Activated CD4-positive, alpha-beta T cell treated with anti-CD3 and anti-CD28 coated beads, Interleukin-2, amount 10 ng/mL, durations not matched to agents 24 days and 14 days (primary cell): ENCODE measurements at places on chromosomes 16 and 17. TPM values are rescaled to one million over a fixed set of nuclear protein-coding genes. Genes with fewer than 3 reads are reported as not detected.

- H3K4me1 ChIP-seq, result peaks cover 5% of the 10 kb centered on the region
- no peak overlapping the region for H3K4me3 ChIP-seq
- DNase-seq, result no peak
- no peak overlapping the region for H3K27ac ChIP-seq
- H3K27me3 ChIP-seq, result peaks cover 16% of the 10 kb centered on the region
These were observed 20.3 kb downstream of the MEOX1 start for GRCh38 chr17:43641416-43641815.

DNA sequence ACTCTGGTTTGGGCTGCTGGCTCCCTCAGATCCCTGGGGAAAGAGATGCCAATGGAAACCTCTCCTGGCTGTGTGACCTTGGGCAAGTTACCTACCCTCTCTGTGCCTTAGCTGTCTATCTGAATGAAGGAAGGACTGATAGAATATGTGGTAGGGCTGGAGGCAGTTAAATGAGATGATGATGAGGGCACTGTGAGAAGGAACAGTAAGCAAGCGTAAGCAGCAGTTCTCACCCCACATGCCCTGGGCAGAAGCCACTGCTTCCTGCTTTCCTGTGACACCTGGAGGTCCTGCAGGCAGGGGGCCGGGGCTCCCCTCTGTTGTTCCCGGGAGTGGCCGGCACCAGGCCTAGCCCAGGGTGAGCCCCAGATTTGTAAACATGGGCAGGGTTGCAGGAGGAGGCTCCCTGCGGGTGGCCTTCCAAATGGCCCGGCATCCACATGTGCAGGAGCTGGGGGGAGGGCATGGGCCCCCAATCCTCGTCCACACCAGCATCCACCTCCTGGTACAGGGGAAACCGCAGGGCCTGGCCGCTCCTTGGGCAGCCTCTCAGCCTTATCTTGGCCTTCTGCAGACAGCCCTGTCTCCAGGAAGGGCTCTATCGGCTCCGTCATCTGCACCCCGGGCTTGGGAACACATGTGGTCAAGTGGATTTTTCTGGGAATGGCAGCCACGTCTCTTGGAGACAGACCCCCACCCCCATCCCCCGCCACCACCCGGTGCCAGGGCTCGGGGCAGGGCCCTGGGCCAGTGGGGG lies 235.6 kb upstream of the GSE1 start:
- H3K27me3 ChIP-seq, result peaks cover 1% of the 10 kb centered on the region
- no peaks in the 10 kb centered on the region for H3K36me3 ChIP-seq
- no peak for DNase-seq
- H3K4me1 ChIP-seq, result peaks cover 4% of the 10 kb centered on the region

- no peak for DNase-seq
- H3K27me3 ChIP-seq, result peaks cover 2% of the 10 kb centered on the region
- H3K4me3 ChIP-seq, result no peak overlapping the region
- H3K27ac ChIP-seq, result no peak overlapping the region
- H3K4me1 ChIP-seq, result no peaks in the 10 kb centered on the region
These were observed 64.6 kb downstream of the ANKFN1 start for GRCh38 chr17:56217921-56218320.

Gene CACNG4
- not detected in 2 replicates for total RNA-seq

GRCh38 chr17:50661348-50661747 lies 26.7 kb downstream of the ABCC3 start:
- peaks cover 25% of the 10 kb centered on the region for H3K4me1 ChIP-seq
- no peak for DNase-seq
- peak overlapping the region; percentile 68 for H3K4me3 ChIP-seq
- peaks cover 2% of the 10 kb centered on the region for H3K27me3 ChIP-seq
- H3K36me3 ChIP-seq, result no peaks in the 10 kb centered on the region

- H3K4me3 ChIP-seq, result no peak overlapping the region
- peaks cover 7% of the 10 kb centered on the region for H3K4me1 ChIP-seq
- peak; percentile 91 for DNase-seq
- H3K27ac ChIP-seq, result no peak overlapping the region
These were observed 3.4 kb upstream of the ZNF385C start for GRCh38 chr17:42101513-42102292.

Gene CMTM2
- total RNA-seq, result 0.51 and 0.95 TPM in 2 replicates

Gene FLII
- 266 and 275 TPM in 2 replicates for total RNA-seq

- peaks cover 8% of the 10 kb centered on the region for H3K4me1 ChIP-seq
- no peak for DNase-seq
- H3K4me3 ChIP-seq, result no peak overlapping the region
- H3K27me3 ChIP-seq, result peaks cover 4% of the 10 kb centered on the region
- no peaks in the 10 kb centered on the region for H3K36me3 ChIP-seq
These were observed 28.6 kb downstream of the PMP22 start for GRCh38 chr17:15236281-15237105.

Gene C17orf78
- total RNA-seq, result not detected in 2 replicates

Gene SLC16A6
- total RNA-seq, result 2.6 and 2.7 TPM in 2 replicates

- no peak overlapping the region for H3K27ac ChIP-seq
- DNase-seq, result no peak
- no peaks in the 10 kb centered on the region for H3K27me3 ChIP-seq
These were observed 12.3 kb downstream of the GPT2 start for GRCh38 chr16:46896314-46896968.

DNA sequence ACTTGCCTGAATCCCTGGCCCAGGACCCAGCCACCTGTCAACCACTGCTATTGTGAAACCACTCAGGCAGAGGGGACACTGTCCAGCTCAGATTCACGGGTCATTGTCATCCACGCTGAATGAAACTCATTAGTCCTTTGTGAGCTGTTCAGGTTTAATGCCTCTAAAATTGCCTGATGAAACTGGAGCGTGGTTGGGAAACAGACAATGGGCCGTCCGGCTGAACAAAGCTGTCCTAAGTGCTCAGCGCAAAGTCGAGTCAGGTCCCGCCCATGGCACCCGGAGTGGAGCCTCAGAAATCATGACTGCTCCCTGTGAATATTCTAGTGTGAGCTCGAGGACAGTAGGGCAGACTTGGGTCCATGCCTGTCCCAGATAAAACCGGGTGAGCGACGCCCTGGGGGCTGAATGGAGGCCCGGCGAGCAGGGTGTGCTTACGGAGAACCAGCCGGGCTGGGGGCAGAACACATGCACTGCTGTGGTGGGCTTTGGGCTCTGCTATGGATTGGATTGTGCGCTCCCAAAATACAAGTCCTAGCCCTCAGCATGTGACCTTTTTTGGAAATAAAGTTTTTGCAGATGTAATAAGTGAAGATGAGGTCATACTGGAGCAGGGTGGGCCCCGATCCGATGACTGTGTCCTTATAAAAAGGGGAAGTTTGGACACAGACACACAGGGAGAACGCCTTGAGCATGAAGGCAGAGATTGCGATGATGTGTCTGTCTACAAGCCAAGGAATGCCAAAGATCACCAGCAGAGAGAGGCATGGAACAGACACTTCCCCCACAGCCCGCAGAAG lies 12.9 kb upstream of the CMIP start:
- no peak for DNase-seq
- H3K27ac ChIP-seq, result no peak overlapping the region
- H3K27me3 ChIP-seq, result peaks cover 19% of the 10 kb centered on the region
- peaks cover 3% of the 10 kb centered on the region for H3K4me1 ChIP-seq

- peaks cover 29% of the 10 kb centered on the region for H3K4me1 ChIP-seq
- H3K4me3 ChIP-seq, result no peak overlapping the region
- no peaks in the 10 kb centered on the region for H3K27me3 ChIP-seq
These were observed 50.0 kb downstream of the NUP93 start for GRCh38 chr16:56779906-56780305.

Gene ZNF385C
- total RNA-seq, result 0.16 TPM in 1 of 2 replicates, not detected in the other

- no peaks in the 10 kb centered on the region for H3K4me1 ChIP-seq
- H3K27me3 ChIP-seq, result peaks cover 1% of the 10 kb centered on the region
- no peak overlapping the region for H3K4me3 ChIP-seq
- no peaks in the 10 kb centered on the region for H3K36me3 ChIP-seq
These were observed 163.5 kb downstream of the COPRS start for GRCh38 chr17:31695456-31696090.

Gene SYCE1L
- total RNA-seq, result 4.9 and 7.9 TPM in 2 replicates

DNA sequence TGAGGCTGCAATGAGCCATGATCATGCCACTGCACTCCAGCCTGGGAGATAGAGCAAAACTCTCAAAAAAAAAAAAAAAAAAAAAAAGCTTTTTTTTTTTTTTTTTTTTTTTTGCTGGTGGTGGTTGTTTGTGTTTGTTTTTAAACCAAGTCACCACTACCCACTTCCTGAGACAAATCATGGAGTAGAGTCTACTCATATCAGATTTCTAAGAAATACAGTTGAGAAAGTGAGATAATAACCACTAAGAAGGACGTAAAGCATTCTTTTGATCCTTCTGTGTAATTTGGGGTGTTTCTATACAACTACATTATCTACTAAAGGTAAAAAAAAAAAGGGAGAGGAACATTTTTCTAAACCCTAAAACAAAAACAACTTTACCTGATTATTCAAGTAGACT lies 38.0 kb downstream of the AXIN2 start:
- peaks cover 51% of the 10 kb centered on the region for H3K27me3 ChIP-seq
- peak overlapping the region; percentile 87 for H3K27ac ChIP-seq
- H3K4me1 ChIP-seq, result peaks cover 28% of the 10 kb centered on the region
- peaks cover 4% of the 10 kb centered on the region for H3K36me3 ChIP-seq
- no peak for DNase-seq

GRCh38 chr16:3696425-3697218 lies 20.7 kb downstream of the TRAP1 start:
- peaks cover 11% of the 10 kb centered on the region for H3K4me1 ChIP-seq
- H3K27me3 ChIP-seq, result no peaks in the 10 kb centered on the region
- DNase-seq, result no peak
- H3K36me3 ChIP-seq, result peaks cover 22% of the 10 kb centered on the region

Gene KRTAP4-12
- total RNA-seq, result not detected in 2 replicates

Gene C17orf107
- total RNA-seq, result 1.4 and 1.7 TPM in 2 replicates
